ENCODE measurements at places on chromosomes 3 and 15.
A peak's percentile ranks its signal among the peaks of the same experiment; 100 is the strongest.

DNA sequence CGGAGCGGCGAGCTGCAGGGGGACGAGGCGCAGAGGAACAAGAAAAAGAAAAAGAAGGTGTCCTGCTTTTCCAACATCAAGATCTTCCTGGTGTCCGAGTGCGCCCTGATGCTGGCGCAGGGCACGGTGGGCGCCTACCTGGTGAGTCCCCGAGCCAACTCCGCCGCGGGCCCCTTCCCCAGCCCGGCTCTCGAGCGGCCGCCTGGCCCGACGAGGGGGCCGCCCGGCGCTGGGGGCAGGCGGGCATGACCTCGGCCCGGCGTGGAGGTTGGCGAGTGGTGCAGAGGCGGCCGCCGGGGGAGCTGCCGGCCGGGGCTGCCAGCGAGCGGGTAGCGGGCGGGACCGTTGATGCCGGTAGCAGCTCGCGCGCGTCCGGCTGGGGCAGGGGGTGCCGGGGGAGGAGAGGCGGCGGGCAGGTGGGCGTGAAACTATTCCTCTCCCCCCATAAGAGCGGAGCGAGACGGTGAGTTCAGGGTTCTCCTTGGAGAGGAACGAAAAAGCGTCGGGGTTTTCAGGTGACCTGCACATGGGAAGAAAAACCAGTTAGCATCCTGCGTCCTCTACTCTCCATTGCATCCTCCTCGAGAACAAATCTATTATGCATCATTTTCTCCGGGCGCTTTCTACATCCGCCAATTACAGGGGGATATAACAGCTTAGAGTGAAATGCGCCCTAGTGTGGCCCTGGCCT lies 585 bp downstream of the SLCO3A1 start:
- no peak for DNase-seq

GRCh38 chr3:115072265-115073021 lies 74.6 kb downstream of the ZBTB20 start:
- no peak for DNase-seq

GRCh38 chr15:69038508-69038907 lies 24.0 kb downstream of the NOX5 start:
- DNase-seq: no peak

DNA sequence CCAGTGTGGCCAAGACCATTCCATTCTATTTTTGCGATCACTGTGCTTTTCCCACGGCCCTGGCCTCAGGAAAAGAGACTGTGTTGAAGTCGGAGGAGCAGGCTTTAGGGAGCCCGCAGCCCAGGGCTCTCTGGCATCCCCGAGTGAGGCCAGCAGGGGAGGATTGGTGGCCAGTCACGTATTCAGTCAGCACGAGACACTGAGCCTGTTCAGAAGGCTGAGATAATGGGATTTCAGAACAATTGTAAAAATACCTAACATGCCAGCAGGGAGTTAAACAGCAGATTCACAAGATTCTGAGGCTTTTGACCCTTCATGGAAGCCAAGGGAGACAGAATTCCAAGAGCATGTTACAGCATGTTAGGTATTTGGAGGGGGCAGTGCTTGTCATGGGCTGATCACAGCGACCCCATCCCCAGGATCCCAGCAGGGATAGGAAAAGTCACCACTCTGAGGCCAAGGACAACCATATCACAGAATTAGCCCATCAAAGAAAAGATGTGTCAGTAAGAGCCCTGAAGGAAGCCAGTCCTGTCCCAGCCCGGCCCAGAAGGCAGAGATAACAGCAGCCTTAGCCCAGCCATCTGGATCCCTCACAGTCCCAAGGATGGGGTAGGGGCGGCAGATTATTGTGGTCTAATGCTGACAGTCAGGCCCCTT lies 40.6 kb downstream of the AMOTL2 start:
- DNase-seq: no peak

DNA sequence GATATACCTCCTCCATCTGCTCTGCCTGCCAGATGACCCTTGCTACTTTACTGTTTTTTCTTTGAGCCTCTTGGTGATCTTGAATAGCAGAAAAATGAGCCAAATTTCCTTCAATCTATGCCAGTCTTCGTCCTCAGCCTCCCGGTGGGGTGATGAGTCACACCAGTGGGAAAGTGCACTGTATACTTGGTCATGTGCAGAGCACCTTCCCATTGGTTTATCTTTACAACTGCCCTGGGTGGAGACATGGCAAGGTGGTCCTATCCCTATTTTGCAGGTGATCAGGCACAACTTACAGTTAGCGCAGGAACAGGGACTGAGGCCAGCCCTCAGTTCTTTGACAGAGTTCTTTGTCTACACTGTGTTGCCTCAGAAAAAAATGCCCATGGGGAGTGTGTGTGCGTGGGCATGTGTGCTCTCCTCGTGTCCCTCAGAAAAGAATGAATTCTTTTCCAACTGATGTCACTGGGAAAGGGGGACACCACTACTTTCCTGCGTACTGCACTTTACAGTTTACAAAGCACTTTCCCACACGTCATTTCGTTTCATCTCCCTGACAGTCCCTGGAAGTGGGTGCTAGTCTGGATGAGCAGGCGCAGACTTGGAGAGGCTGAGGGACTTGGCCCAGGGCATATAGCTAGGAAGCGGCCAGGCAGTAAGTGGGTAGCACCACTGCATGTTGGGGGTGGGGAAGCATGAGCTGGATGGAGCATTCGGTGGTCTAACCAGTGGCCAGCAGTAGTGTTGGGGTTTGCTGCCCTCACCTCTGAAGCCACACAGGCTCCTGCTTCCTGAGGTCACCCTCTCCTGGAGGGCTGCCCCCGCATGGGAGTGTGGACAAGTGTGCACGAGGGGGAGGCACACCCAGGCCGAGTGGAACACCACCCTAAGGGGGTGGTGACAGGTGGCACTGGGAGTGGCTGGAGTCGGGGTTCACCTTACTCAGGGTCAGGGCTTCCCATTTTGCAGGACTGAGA lies 24.1 kb downstream of the SMAD3 start:
- DNase-seq: no peak

GRCh38 chr3:111769992-111770352 lies 89.1 kb upstream of the PHLDB2 start:
- no peak for DNase-seq

DNA sequence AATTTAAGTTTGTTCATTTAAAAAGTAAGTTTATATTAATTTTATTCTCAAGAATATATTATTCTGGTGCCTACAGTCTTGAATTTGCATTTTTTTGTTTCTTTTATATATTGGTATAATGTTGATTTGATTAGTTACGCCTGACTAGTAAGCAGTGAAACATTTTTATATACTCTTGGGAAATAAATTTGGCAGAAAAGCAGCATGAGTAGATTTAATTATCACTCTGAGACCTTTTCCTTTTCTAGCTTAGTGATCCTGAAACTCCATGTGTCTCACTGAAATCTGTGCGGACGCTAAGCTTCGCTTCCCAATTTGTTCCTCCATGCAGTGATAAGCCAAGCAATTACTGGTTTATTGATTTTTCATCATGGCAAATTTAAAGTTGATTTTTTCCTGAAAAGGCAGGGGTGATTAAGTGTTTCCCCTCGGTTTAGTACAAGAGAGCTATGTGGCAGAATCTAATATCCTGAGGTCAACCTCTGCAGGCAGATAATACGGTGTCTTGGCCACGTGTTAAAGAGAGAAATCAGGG lies 87.2 kb upstream of the MLF1 start:
- DNase-seq: no peak

- no peak for DNase-seq
Measured at GRCh38 chr15:26358708-26359107, 414.2 kb downstream of the GABRB3 start.

DNA sequence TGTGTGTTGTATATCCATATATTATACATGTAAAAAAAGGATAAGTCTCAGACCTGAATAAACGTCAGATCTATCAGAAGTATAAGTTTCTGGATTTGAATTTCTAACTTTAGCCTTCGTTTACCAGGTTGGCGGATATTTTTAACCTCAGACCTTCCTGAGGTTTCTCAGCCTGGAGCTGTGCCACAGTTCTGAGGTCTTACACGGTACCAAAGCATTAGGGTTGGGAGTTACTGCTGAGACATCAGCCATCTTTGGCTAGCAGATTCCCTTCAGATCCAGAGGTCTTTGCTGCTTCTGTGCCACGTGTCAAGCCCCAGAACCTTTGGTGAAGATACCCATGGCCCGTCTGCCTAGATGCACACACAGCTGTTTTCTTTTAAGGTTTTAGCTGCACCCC lies 84.7 kb downstream of the PPP2R3A start:
- DNase-seq: no peak

DNA sequence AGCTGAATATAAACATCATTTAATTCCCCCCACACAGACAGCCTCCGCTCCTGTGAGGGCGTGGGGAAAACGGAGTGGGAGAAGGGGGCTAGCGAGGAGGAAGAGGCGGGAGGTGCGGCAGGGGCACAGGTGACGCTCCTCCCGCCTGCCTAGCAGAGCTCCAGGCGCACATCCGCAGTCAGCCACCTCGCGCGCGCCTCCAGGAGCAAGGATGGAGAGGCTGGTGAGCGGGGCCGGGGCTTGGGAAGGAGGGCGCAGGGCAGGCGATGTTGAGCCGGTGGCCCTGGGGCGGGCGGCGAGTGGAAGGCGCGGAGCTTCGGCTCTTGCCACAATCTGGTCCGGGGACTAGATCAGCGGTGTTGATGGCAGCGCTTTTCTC lies at the start of gene CD200:
Gene CD200 (plus strand): TSS at position 155 of the 379 bp plus-strand sequence. CDS start 57 bp downstream, at position 212.
- no peak for DNase-seq

- no peak for DNase-seq
Measured at GRCh38 chr3:126287536-126288241, 69.5 kb downstream of the KLF15 start.

- DNase-seq: no peak
Measured at GRCh38 chr3:181329024-181329423, 339.5 kb upstream of the DNAJC19 start.

DNA sequence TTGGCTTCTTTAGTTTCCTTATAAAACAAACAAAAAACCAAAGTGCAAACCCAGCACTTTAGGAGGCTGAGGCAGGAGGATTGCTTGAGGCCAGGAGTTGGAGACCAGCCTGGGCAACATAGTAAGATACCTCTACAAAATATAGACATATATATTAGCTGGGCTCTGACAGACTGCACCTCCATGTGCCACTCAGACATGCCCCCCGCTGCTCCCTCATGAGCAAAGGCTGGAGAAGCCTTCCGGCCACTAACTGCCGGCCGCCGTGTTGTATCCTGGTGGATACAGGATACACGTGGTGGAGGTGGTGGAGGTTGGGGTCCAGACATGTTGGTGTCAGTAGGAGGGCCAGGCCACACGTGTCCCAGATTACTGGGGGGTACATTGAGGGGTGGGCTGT lies 29.4 kb upstream of the CCR4 start:
- no peak for DNase-seq

- no peak for DNase-seq
Measured at GRCh38 chr15:33215941-33216872, 21.7 kb upstream of the FMN1 start.

DNA sequence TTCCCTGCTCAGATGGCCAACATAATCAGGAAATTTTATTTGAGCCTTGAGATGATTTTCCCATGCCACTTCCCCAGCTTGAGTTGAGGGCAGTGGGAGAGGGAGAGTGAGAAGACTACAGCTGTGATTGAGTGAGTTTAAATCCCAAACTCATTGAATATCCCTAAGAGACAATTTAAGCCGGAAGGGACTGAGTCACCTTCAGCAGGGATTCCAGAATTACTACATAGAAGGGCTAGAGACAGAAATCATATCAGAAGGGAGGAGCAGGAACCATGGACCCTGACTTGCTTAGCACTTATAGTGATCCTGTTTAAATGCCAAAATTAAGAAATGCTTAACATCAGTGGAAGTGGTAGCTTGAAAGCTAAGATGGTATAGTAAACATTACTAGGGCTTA lies 312.2 kb upstream of the SLCO3A1 start:
- DNase-seq: no peak

- no peak for DNase-seq
Measured at GRCh38 chr3:129033151-129033550, 27.4 kb upstream of the GP9 start.

GRCh38 chr15:59199626-59200465 lies 6.8 kb upstream of the LDHAL6B start:
- DNase-seq: no peak

GRCh38 chr3:159727506-159727905 lies 261.1 kb upstream of the IL12A start:
- DNase-seq: no peak

DNA sequence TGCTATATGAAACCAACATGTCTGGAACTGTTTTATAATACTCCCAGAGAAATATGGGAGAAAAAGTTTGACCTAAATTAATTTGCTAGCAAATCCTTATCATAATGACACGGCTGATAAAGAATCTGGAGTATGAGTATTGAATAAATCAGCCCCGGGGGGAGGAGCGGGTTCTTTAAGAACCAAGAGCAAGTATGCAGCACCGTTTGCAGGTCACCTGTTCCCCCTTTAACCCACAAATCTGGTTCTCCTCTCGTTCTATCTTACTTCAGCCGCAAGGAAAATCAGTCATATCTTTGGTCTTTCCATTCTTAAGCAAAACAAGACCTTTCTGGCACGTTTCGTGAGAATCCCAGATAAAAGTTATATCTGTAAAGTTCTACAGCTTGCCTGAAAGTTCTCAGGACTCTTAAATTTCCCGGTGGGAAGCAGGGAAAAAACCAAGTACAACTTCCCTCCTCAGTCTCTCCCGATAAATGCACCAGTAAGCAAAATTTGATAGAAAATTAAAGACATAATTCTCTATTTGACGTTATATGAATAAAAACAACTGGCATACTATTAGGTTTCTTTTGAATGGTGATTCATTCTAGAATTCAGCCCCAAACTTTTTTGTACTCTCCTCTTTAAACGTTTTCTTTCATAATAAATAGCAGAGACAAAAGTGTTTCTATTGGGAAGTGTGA lies 348.6 kb downstream of the ZBBX start:
- no peak for DNase-seq

GRCh38 chr3:143771258-143771657 lies 77.0 kb downstream of the SLC9A9 start:
- no peak for DNase-seq

GRCh38 chr3:38581774-38582173 lies 67.7 kb downstream of the SCN5A start:
- DNase-seq: no peak

GRCh38 chr15:27725731-27726130 lies 373.4 kb downstream of the OCA2 start:
- peak; percentile 1 for DNase-seq

DNA sequence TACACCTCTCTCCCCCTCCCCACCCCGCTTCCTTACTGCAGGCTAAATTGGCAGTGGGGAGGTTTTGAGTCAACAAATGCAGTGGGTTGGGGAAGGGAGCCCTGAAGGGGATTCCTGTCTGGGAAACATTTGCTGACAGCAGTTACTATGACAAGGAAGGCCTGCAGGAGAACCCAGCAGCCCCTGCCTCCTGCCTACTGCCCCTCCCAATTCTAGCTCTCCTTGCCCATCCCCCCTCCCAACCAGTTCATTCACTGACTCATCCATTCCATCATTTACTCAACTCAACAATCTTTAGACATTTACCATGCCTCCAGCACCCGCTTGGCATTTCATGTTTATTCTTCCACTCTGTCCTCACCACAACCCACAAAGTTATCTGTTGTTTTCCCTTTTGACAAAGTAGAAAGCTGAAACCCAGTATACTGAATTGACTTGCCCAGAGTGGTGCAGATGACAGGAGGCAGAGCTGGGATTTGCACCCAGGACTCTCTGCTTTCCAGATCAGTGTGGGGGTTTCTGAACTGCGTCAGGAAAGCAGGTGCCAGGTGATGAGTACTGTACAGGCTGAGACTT lies 75.0 kb downstream of the MAGEF1 start:
- no peak for DNase-seq

Data from NCI-H1694 treated with DMSO at 0.1 percent for 48 hours (cell line).